ENCODE measurements at places on chromosomes 4 and X.

DNA sequence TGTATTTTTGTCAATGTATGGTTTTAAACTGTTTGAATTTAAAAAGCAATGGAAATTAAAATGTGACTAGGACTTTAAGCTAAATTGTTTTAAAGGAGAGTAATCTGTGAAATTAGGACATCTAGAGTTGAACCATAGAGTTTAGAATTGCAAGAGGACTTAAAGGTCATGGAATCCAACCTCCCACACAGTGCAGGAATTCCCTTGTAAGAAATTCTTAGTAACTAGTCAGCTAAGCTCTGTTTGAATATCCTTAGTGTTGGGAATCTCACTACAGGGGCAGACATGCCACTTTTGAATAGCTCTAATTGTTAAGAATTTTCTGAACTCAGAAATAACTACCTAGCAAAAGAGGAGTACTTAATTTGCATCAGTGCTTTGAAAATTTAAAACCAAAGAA is 292.9 kb downstream of the IL1RAPL1 start:
- no peak for DNase-seq

DNA sequence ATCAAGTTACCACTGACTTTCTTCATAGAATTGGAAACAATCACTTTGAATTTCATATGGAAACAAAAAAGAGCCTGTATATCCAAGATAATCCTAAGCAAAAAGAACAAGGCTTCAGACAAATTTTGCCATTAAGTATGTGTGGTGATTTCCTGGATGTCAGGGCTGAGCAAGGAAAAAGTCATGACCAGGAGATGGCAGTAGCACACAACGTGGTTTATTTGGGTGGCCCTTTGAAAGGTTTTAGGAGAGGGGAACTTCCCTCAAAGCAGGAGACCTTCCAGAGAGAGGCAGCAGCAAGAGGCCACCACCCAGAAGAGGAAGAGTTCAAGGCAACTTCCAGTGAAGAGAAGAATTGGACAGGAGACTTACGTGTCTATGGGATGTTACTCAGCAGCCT is 18.1 kb upstream of the ZXDB start:
- DNase-seq: peak; percentile 32

- DNase-seq: no peak
Observed at GRCh38 chrX:100194082-100194775, 215.8 kb downstream of the PCDH19 start.

GRCh38 chrX:74422576-74423288 is 1.4 kb downstream of the SLC16A2 start:
- DNase-seq: no peak

DNA sequence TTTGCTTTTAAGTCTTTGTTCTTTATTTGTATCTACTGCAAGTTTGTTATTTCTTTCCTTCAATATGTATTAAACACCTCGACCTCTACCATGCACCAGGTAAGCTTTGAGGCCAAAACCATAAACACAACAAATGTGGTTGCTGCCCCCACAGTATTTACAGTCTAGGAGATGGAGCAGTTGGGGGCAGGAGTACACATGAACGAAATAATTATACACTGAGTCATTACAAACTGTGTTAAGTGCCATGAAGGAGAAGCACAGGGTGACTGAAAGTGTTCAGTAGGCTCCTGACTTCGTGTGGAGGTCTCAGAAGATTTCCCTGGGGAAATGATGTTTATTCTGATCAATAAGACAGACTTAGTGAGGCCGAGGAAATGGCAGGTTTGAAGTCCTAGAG is 30.3 kb downstream of the SLC25A43 start:
- DNase-seq: no peak

- DNase-seq: no peak
Observed at GRCh38 chrX:70324326-70324725, 34.4 kb downstream of the KIF4A start.

DNA sequence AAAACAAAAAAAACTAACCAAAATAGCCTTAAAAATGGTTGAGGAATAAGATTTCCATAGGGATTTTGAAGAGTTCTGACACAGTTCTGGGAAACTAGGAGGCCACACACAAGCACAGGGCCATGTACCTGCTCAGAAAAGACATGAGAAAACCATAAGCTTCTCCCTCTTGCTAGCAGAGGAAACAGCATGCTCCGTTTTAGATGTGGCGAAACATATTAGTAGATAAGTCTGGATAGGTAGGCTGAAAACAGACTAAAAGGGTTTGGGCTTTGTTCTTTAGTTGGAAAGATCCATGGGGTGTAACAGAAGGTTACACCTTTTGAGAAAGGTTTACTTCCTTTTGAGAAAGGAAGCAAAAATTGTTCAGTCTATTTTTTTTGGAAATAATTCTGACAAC is 10.9 kb downstream of the VSIG4 start:
- no peak for DNase-seq

DNA sequence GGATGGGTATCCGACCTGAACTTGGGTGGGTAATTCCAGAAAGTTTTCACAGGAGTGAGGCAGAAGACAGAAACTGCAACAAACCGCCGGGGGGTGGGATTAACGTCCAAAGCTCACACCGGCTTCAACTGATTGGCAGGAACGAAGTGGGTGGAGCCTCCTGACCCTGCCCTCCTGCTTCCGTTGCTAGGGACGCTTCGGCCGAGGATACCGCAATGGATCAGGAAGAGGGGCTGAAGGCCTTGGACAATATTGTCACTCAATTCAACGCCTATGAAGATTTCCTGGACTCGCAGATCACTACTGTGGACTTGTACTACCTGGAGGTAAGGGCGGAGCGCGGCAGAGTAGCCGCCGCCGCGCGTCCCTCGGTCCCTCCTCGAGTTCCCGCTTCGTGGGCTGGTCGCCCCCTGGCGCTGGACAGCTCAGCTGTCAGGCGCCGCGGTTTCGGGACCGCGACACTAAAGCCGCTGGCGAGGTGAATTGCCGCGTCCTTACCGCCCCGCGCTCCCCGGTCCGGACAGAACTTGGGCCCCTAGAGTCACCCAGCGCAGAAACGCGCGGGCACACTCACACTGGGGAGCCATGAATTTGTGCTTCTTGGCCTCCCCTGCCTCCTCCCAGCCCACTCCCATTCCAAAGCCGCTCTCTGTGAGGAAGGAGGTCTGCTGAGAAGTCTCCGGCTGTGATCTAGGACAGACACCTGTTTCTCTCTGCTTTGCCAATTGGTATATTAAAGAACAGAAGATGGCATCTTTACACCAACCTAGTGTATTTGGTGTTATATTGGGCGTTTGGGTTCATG is at the start of gene CFAP299:
CFAP299 (plus strand) TSS at position 177 of the 805 bp plus-strand sequence.
- DNase-seq: peak; percentile 79

DNA sequence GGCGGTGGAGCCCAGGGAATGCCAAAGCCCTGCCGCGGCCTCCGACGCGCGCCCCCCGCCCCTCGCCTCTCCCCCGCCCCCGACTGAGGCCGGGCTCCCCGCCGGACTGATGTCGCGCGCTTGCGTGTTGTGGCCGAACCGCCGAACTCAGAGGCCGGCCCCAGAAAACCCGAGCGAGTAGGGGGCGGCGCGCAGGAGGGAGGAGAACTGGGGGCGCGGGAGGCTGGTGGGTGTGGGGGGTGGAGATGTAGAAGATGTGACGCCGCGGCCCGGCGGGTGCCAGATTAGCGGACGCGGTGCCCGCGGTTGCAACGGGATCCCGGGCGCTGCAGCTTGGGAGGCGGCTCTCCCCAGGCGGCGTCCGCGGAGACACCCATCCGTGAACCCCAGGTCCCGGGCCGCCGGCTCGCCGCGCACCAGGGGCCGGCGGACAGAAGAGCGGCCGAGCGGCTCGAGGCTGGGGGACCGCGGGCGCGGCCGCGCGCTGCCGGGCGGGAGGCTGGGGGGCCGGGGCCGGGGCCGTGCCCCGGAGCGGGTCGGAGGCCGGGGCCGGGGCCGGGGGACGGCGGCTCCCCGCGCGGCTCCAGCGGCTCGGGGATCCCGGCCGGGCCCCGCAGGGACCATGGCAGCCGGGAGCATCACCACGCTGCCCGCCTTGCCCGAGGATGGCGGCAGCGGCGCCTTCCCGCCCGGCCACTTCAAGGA is at the start of gene FGF2:
FGF2 (plus strand) TSS at position 279 of the 705 bp plus-strand sequence; CDS start at position 623, 344 bp downstream.
- peak; percentile 44 for DNase-seq

All from activated naive CD4-positive, alpha-beta T cell treated with anti-CD3 and anti-CD28 coated beads, Interleukin-2, amount 10 ng/mL, durations not matched to agents 7 days and 5 days (primary cell).